ENCODE measurements at places on chromosomes 16 and 17.

DNA sequence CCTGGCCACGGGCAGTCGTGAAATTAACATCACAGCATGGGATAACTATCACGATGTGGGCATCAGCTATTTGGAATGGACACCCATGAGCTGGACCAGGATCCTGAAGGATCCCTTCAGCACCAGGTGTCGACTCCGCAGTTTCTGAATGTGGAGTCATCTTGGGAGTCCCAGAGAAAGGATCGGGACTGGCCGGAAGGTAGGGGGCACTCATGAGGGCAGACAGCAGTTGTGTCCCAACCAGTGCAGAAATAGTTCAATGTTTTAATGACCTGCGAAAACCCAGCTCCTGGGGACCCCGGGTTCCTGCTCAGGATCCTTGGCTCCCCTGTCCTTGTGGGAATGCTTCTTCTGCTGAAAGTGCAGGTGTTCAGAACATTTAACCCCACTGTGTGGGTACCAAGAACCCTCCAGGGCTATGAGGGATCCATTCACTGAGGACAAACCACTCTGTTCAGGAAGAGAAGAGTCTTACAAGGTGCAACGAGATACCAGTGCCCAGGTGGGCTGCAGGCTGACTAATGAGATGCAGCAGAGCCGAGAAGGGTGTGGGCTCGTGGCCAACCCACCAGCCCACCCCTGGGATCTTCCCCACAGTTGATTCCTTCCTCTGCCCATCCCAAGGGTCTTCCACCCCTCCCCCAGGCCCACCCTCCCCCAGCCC lies 154.8 kb downstream of the SALL1 start:
- no peak for DNase-seq

DNA sequence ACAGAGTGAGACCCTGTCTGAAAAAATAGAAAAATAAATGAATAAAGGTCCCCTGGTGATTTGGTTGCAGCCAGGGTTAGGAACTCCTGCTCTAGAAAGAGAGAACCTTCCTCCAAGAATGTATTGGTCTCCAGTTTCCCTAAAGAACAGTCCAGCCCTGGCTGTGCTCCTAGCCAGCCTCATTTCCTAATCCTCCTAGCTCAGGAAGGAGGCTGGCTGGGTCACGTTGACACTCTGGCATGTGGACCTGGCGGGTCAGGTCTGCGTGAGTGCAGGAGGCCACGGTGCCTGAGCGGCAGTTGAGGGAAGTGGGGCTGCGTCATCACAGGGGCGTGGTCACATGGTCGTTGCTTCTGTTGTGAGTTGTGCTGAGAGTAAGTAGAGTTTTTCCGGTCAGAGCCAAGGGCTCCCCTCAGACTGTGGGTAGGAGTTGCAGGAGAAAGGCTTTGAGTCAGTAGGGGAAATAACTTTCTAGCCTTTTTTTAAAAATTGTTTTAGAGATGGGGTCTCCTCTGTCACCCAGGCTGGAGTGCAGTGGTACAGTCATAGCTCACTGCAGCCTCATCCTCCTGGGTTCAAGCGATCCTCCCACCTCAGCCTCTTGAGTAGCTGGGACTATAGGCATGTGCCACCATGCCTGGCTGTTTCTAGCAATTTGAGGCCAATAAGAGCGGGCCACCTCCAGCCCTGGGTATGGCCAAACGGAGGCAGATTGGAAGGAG lies 194.0 kb upstream of the CIBAR2 start:
- peak; percentile 74 for DNase-seq

- no peak for DNase-seq
Measured at GRCh38 chr17:35982409-35983191, 1.3 kb upstream of the CCL16 start.

DNA sequence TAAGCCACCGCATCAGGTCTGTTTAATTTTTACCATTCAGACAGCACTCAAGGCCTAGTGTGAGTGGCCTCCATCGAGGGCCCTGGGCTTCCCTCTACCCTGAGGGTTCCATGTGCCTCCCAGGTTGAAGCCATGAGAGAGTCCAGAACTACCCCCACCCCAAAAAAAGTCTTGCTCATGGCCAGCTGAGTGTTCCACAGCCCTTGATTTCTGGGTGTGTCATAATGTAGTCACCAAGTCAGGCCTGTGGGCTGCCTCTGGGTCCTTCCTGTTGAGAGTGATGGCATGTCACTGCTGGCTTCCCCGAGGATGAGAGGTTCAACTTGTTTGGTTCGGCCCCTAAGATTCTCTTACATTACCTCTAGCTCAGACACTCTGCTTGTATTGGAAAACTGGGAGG lies 100.6 kb downstream of the PITPNC1 start:
- no peak for DNase-seq

GRCh38 chr17:72110231-72110941 lies 10.4 kb upstream of the SOX9 start:
- DNase-seq, result no peak
